ENCODE measurements at places on chromosomes 7 and 10.

DNA sequence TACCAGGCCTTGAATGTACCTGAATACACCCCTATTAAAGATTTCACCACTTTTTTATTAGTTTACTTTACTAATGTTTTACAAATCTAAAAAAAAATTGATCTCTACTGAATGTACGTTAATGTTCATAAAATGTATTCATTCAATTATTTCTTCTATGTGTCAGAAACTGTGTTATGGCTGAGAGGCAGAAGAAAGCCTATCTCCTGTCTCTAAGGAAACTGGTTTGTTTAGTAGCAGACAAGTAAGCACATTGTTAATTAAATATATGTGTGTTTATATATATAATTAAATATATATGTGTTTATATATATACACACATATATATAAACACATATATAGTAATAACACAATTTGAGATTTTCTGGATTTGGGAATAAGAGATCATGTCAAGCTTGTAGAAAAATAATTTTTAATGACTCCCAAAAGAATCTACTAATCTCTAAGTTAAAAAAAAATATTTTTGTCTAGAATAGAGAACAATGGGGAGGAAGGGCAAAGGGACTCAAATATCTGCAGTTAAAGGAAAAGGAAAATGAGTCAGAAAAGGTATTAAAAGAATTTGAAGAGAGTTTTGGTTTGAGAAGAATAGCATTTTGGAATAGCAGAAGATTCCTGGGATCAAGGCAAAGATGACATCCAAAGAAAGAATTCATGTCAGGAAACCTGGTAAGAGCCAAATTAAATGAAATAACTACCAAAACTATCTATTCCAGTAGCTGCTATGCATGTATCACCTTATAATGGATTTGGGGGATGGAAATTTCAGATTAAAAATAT is 92.1 kb downstream of the CH25H start:
- no peak for DNase-seq

DNA sequence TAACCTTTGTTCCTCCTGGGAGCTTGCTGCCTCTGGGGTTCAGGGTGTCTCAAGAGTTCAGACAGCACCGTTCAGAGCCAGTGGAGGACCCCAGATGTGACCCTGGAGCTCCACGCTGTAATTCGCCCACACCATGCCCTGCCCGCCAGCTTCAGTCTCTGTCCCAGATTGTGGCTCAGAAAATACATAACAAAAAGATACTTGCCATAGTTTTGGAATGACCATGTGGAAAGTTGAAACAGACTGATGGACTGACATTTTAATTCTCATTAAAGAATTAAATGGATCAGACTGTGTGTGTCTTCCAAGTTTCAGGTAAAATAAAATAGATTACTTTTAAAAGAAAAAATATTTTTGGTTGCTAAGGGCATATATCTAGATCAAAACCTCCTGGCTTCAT is 174.7 kb upstream of the TNS3 start:
- DNase-seq = no peak

GRCh38 chr7:122423591-122423990 is 119.0 kb upstream of the FEZF1 start:
- DNase-seq = no peak

- no peak for DNase-seq
Measured at GRCh38 chr7:7884855-7885254, 83.7 kb upstream of the GLCCI1 start.

DNA sequence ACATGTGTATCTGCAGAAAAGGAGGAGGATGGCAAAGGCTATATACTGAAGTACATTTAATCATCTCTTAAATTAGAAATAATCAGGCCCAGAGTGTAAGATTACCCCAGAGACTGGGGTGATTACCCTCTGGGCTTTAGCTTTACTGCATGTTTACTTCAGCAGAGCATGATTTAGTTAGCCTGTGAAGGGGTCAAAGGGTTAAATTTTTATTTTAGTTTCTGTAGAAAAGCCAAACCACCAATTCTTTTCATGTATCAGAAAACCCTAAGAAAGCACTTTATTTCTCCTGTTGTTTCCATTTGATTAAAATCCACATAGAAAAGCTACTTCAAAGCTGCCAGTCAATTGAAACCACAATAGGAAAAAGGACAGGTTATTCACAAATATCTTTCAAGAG is 101.5 kb upstream of the LSM8 start:
- no peak for DNase-seq

All from OCI-LY7 (cell line).